ENCODE measurements at places on chromosomes 16 and 17.

- DNase-seq, result peak; percentile 79
These were observed 2.3 kb downstream of the DLG4 start for GRCh38 chr17:7217113-7217987.

- DNase-seq, result no peak
These were observed 787 bp downstream of the NT5C start for GRCh38 chr17:75130632-75131277.

- no peak for DNase-seq
These were observed 2.6 kb downstream of the SLC6A4 start for GRCh38 chr17:30232824-30233427.

GRCh38 chr17:2040942-2041560, 771 bp upstream of the OVCA2 start:
- no peak for DNase-seq

DNA sequence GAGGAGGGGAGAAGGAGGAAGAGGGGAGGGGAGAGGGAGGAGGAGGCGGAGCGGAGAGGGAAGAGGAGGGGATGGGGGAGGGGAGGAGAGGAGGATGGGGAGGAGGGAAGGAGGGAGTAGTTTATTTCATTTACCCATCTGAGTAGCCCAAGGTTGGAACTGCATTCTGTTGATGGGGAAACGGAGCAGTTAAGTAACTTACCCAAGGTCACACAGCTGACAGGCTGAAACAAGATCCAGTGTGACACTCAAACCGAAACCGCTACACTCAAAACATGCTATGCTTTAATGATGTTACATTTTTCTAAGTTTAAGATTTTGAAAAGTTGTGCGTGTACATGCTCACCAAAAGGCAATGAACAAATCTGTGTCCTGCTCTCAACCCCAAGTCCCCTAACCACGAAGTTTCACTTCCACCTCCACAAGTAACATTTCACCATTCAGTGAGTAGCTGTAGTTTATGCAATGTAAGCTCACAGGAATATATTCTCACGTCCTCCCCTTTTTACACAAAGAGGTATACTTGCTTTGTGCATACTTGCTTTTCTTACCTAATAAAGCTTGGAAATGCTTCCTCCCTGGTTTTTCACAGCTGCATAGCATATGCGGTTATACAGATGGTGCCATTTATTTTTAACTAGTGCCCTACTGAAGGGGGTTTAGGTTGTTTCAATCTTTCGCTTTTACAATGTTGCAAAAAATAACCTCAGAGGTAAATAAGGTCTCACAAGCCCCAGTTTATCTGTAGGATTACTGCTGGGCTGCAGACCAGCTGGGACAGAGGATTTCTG, 275.3 kb downstream of the PARN start:
- DNase-seq, result no peak

DNA sequence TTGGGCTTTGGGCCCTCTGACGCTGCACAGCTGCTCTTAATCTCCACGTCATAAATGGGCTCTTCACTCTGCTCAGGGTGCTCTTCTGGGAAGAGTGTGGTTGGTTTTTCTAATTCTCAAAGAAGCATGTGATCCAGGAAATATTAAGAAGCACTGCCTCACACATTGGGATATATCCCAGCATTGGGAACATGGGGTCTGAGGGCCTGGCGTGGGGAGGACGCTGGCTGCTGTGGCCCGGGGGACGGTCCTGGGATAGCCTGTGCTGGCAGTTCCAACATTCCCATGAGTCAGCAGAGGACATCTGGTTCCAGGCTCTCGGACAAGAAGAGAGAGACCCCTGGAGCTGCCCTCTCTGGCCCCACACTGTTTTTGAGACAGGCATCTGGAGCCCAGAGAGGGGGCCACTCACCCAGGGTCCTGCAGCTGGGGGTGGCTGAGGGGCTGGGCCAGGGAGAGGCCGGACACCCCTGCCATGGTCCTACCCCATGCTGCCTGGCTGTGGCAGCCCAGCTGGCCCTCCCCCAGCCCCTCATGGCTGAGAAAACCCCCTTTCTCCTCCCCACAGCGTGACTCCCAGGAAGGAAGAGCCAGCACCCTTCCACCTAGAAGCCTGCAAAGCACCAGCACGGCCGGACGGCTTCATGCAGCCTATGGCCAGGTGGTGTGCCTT, 58.8 kb downstream of the NT5M start:
- no peak for DNase-seq

DNA sequence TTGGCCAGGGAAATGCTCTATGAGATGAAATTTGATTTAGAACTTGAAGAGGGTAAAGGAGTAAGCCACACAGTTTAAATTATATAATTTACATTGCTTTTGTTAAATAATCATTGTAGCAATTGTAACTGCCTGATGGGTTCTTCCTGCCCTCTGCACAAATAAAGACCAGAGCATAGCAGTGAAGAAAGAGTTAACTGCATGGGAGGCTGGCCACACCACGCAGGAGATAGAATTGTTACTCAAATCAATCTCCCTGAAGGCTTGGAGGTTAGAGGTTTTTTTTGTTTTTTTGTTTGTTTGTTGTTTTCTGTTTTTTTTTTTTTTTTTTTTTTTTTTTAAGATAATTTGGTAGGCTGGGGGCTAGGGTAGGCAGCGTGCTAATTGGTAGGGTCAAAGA, 467.0 kb upstream of the GOT2 start:
- no peak for DNase-seq

DNA sequence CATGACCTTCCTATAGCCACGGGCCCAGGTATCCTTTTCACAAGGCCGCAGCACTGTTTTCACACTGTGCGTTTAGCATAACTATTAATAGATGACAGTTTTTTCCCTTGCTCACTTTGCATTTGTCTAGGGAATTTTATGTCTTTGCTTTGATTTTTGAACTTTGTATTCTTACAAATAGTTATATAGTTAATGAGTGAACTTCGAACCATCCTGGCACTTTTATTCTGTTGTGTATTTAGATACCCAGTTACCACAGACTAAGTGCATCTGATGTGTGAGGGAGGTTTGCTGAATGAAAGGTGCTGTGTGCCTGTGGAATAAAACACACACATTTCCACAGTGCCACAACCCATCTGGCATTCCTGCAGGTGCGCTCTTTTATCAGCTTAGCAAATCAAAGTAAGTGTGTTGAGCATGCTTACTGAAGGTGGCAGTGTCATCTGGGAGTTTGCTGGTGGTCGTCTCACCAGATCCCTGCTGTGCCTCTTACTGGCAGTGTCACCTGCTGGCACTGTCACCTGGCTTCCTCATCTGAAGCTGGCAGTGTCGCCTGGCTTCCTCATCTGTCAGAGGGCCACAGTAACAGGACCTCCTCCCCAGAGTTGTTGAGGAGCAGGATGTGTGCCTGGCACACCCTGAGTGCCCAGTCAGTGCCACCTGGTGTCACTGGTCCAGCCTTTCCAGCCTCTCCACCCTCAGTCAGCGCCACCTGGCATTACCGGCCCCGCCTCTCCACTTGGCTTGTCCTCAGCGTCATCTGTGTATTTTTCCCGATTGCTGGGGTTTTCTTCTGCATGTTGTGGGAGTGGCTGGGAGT, 37.6 kb downstream of the USP10 start:
- no peak for DNase-seq

DNA sequence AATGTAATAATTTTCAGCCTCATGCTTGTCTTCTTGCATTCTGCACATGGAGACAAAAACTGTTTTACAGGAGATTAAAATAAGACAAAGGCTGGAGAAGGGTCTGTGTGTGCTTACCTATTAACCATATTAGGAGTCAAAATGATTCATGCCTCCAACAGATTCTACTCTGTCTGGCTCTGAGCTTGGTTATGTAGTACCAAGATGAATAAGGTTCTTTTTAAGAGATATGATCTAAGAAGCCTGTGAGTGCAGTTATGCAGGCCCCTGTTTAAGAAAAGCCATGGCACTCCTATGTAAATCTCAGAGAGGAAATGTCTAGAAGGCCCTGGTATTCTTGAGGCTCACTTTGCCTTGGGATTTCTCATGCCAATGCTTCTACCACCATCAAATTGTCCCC, 486.6 kb upstream of the CDH11 start:
- DNase-seq, result no peak

DNA sequence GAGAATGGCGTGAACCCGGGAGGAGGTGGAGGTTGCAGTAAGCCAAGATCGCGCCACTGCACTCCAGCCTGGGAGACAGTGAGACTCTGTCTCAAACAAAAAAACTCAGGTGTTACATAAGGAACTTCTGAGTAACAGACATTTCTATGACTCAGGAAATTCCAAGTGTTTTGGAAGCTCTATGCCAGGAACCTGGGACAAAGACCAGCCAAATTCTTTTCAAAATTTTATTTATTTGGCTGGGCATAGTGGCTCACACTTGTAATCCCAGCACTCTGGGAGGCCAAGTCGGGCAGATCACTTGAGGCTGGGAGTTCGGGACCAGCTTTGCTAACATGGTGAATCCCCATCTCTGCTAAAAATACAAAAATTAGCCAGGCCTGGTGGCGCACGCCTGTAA, 5.2 kb upstream of the SH2B1 start:
- DNase-seq, result no peak

GRCh38 chr17:46158323-46159296, 34.6 kb downstream of the KANSL1 start:
- no peak for DNase-seq

DNA sequence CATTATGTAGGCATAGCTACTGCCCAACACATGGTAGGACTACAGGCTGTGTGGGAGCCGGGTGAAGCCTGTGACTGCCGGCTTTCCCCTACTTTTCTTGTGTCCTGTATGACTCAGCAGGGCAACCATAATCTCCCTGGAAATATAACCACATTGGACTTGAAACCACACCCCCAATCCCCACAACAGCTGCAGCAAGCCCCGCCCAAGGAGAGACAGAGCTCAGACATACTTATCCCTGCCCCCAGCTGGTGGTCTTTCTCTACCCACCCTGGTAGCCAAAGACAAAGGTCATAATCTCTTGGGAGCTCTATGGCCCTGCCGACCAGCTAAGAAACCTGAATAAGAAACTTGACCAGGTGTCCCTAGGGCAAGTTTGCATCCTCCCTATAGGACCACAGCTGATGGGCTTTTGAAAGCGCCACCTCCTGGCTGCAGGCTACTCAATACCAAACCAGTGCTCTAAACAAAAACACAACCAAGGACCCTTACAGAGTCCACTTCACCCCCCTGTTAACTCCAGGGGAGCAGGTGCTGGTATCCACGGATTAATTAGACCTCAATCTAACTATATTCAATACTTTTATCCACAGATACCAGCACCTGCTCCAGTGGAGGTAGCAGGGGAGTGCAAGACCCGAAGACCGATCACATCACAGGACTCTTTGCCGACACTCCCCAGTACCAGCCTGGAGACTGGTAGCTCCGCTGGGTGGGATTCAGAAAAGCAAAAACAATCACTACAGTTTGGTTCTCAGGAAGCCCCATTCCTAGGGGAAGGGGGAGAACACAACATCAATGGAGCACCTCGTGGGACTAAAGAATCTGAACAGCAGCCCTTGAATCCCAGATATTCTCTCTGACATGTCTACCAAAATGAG, 91.2 kb downstream of the IRX5 start:
- DNase-seq, result no peak

DNA sequence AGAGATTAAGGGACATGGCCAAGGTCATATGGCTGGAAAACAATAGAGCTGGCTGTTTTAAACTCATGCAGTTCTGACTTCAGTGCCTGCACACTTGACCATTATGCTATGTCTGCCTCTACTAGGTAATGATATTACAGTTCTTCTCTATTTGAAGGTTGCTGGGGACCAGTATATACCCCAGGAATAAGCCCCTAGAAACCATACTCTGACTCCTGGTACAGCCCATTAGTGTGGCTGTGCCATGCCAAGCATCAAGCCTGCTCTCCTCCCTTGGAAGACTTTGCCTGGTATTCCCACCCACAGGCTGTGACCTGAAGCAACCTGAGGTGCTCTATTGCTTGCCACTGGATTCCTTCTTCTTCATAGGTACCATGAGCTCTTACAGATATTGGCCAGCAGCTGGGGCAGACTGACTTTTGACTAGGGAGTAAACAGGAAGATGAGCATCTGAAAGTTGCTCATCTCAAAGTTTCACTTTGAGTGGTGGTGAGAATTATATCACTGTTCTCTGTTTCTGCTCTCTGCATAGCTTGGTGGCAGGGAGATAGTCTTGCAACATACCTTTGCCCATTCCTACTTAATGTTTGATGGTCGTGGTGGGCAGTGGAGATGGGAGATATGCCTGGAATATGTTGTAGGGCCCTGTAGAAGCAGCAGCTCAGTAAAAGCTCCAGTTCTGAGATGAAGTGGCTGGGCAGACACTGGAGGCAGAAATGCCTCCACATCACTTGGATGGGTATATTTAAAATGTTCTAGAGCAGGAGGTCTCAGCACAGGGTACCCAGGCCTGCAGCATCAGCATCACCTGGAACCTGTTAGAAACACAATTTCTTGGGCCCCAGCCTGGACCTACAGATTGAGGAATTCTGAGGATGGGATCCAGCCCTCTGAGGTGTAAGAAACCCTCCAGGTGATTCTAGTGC, 274.7 kb downstream of the HS3ST4 start:
- no peak for DNase-seq

GRCh38 chr17:68734187-68734900, 133.2 kb upstream of the FAM20A start:
- no peak for DNase-seq

DNA sequence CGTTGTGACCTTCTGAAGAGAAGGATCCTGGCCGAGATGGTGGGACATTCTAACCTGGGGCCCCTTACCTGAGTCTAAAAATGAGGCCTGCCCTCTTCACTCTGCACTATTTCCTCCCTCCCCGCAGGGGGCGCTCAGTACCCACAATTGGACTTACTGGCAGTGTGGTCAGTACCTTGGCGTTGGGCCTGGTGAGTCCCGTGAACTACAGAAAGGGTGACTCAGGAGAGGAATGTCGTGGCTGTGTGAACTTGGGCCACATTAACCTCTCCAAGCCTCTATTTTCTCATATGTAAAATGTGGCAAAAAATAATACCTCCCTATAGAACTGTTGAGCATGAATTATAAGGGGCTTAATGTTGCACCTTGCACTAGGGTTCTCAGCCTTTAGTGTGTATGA, 3.9 kb downstream of the RSAD1 start:
- DNase-seq, result peak; percentile 68

GRCh38 chr16:75996491-75996890, 270.2 kb upstream of the CPHXL start:
- DNase-seq, result no peak

DNA sequence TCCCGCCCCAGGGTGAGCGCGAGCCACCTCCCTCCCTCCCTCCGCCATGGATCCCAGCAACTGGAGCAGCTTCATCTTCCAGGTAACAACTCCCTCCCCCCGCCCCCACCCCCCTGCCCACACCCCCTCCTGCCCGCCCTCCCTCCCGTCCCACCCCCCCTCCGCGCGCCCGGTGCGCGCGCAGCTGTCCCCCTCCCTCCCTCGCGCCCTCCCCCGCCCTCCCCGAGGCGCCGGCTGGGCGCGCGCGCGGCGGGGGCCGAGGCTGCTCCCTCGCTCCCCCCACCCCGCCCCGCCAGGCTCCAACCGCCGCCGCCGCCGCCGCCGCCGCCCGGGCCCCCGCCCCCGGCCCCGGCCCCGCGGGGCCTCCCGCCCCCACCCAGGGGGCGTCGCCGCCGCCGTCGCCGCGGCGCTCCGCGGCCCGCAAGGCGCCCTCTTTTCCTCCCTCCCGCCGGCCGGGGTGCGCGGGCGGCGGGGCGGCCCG, at the start of gene MAZ:
MAZ (plus strand) TSS at position 431 of the 481 bp plus-strand sequence. CDS start 173 bp downstream, outside the sequence.
- no peak for DNase-seq

- DNase-seq, result peak; percentile 73
These were observed 55.9 kb upstream of the PLCG2 start for GRCh38 chr16:81723098-81723723.
